Omental fat pad (tissue), 4 donors: ENCODE measurements at places on chromosomes 2 and 18.
A peak's percentile ranks its signal among the peaks of the same experiment; 100 is the strongest.

GRCh38 chr2:112644155-112644932 is 1.4 kb upstream of the SLC20A1 start:
- DNase-seq = no peak

DNA sequence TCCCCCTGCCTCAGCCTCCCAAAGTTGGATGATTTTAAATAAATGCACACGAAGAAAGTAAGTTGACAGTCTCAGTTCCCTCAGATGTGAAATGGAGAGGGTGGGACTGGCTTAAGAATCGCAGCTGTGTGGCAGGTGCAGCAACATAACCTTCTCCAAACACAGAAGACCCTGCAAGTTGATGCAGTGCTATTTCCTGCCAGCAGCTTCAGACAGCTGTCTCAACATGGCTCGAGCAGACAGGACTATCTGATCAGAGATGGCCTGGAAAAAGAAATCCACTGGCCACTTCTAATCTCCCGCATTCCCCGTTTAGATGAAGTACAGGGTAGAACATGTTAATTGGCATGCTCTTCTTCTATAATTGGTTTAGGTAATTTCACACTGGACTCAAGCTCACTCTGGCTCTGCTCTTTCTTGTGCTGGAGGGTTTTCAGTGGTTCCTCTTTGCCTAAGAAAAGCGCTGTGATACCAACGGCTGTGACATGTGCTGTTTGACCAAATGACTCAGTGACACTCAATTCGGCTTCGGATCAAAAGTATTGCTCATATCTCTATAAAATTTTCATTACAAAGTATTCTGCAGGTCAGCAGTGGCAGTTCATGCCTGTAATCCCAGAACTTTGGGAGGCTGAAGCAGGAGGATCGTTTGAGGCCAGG is 40.2 kb downstream of the MYOM1 start:
- no peak for DNase-seq

DNA sequence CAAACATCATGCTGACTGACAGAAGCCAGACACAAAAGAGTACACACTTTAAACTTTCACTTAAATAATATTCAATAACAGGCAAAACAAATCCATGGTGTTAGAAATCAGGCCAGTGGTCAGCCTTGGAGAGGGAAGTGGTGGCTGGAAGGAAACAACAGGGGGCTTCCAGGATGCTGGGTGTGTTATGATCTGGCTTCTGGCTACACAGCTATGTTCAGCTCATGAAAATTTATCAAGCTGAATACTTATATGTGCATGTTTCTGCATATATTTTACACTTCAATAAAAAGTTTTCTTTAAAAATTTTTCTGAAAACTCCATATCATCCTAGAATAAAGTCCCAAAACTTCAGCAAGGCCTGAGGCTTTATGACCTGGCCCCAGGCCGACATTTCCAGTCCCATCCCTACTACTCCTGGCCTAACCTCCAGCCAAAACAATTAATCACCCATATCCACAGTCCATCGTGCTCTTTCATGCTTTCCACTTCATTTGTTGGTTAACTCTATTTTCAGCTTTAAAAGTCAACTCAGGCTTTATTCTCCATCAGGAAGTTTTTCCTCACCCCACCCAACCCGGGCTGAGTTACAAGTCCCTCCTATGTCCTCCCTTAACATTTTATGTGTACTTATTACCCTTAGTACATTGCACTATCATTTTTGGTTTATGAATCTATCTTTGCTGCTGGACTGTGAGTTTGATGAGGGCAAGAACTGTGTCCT is 27.9 kb upstream of the SPTBN1 start:
- no peak for DNase-seq

DNA sequence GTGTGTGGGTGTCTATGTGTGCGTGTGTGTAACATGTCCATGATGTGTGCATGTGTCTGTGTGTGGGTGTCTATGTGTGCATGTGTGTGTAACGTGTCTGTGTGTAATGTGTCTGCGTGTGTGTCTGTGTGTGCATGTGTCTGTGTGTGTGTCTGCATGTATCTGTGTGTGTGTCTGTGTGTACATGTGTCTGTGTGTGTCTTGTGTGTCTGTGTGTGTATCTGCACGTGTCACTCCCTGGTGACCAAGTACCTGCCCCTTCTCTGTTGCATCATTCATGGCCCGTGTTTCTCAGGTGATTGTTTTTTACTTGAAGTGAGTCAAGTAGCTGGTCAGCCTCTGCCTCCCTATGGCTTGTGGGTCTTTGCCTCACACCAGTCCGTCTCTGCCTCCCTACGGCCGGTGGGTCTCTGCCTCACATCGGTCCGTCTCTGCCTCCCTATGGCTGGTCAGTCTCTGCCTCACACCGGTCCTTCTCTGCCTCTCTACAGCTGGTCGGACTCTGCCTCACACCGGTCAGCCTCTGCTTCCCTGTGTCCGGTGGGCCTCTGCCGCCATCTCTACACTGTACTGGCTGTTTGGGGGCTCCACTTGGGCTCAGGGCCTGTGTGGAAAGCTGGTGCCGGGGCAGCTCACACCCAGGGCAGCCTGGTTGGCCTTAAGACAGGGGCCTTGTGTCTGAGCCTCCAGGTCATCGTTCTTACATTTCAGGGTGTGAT is 31.6 kb downstream of the KCNG2 start:
- DNase-seq = no peak

DNA sequence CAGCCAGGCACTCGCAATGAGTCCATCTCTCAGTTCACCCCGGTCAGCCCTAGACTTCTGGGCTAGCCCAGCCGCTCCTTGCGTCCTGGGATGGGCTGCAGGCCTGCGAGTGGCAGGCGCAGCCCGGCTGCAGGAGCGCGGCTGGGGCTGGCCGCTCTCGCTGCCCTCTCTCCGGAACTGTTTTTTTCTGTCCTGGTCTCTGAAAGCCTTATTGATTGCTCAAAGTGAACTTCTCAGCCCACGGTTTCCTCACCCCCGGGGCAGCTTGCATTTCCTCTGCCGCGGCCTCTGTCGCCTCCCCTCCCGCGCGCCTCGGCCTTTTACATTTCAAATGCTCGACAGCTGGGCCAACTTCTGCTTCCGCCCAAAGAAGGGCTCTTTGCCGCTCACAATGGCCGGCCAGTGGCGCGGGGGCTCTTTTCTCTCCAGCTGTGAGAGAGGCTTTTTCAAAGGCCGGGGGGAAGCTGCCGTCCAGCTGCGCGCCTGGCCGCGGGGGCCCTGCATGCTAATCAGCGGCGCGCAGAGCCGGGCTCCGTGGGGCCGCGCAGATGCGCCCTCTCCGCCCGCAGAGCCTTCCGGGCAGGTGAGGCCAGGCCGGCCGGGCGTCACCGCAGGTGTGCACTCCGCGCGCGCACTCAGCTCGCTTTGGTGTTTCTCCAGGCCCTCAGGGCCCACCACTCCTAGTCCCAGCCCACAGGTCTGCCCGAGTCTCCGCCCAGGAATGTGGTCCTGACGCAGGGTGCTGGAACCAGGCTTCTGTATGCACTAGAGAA is 513.8 kb downstream of the RNF144A start:
- no peak for DNase-seq

DNA sequence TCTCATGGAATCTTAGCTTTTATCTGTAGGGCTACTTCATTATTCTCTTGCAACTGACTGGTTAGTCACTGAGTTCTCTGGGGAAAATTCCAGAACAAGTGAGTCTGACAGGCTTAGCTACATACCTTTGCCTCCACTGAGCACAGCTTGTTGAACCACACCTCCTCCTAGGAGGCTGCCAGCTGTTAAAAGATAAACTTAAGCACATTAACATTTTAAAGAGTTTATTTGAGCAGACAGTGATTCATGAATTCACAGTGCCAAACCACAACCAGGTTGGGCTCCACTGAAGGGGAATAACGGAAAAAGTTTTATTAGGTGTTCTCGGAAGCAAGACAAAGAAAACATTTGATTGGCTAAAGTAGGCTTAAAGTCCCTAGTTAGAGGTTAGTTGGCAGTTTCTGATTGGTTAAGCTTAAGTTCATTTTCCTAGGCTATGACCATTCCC is 12.5 kb upstream of the SLC38A11 start:
- DNase-seq = no peak

- DNase-seq = peak; percentile 57
Measured at GRCh38 chr2:227818675-227819397, 5.2 kb downstream of the CCL20 start.

DNA sequence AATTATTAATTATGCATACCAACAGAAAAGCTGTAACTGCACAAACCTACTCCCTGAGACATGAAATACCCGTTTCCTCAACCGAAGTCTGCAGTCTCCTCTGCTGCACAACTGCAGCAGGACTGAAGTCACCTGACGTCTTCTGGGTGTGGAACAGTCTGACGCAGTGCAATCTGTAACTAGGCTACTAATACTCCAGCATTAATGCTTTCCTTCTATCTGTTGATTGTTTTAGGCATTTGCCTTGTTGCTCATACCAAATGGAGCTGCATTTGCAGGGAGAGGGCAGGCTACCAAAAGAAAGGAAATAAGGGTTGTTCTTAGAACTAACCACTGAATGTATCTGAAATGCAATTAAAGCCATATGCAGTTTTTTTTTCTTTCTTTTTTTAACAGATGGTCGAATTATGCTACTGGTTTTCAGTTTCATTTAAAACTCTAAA is 40.1 kb downstream of the RTN4 start:
- no peak for DNase-seq

DNA sequence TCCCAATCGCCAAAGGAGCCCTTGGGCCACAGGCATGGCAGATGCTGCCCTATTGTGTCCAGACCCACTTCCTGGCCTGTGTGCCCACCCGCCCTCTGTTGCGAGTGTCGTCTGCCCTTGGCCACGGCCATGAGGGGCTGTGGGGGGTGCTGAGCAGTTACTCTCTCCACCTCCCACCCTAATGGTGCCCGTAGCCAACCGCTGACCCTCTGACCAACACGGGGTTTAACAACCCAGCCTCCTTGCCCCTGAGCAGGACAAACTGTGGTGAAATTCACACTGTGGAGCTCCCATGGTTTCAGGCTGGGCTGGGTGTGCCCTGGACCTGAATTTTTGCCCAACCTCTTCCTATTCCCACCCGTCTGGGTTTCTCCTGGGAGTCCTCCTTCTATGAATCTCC is 145.7 kb upstream of the HDAC4 start:
- DNase-seq = no peak

GRCh38 chr2:54773838-54774237 is 50.4 kb downstream of the EML6 start:
- DNase-seq = no peak

GRCh38 chr2:170123593-170123992 is 54.4 kb upstream of the MYO3B start:
- no peak for DNase-seq

DNA sequence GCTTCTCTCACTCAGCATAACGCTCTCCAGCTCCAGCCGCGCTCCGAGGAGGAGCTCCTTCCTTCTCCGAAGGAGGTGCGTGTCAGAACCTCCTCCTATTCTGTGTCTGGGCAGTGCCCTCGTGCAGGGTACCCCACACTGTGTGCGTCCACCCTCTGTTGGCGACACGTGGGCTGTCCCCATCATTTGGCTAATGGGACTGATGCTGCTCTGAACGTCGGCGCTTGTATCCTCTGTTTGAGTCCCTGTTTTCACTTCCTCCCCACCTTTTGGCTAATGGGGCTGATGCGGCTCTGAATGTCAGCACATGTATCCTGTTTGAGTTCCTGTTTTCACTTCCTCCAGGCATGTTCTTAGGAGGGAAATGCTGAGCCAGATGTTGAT is 22.2 kb downstream of the KCNG2 start:
- no peak for DNase-seq

GRCh38 chr18:51110073-51110797 is 80.2 kb downstream of the SMAD4 start:
- peak; percentile 50 for DNase-seq

DNA sequence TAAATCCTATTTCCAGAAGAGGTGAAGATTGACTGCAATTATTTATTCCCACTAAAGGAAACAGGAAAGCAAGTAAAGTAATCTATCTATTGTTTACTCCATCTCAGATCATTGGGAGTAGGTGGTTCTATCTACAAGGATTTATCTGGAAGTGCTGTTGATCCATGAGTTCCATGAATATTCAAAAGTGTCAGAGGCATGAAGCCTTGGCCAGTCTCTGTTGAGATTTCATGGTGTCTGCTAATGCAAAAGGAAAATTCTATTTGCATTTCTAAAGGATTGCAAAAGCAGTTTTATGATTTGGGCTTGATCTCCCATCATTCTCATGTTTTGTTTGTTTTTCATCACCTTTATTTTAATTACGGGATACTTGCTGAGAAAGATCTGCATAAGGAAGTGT is 102.4 kb upstream of the ST6GAL2 start:
- no peak for DNase-seq

DNA sequence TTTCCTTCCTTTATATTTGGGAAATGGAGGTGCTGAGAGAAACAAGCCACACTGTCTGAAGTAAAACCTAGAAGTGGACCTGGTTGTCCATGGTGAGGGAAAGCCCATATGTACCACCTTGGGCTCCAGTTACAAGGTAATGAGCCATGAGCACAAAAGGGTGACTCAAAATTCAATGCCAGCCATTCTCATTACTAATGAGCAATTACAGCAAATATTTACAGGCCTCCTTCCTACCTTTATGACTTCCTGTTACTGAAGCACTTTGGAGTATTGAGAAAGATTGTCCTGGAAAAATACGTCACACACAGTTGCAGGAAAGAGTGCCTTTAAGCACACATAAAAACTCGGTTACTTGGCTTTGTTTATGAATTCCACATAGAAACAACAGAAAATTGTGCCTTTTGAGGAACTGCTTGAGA is 9.1 kb downstream of the EPAS1 start:
- no peak for DNase-seq

DNA sequence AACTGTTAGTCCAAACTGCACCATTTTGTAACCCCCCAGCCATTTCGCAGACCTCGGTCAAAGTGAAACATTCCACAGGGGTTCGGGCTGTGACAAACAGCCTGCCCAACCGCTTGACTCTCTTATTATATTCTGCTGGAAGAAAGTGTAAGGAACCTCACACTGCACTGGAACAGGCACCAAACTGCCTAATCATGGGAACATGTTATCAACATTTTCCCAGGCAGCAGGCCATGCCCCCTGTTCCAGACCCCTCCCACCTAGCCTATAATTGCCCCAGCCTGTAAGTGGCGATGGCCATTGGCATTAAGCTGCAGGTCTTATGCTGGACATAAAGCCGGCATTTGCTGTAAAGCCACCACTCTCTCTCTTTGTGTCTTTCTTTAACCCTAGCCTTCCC is 16.9 kb downstream of the LYG2 start:
- DNase-seq = no peak

- DNase-seq = no peak
Measured at GRCh38 chr2:80378-80777, 34.1 kb upstream of the FAM110C start.

GRCh38 chr2:232884001-232884421 is 13.9 kb downstream of the SNORC start:
- DNase-seq = no peak

DNA sequence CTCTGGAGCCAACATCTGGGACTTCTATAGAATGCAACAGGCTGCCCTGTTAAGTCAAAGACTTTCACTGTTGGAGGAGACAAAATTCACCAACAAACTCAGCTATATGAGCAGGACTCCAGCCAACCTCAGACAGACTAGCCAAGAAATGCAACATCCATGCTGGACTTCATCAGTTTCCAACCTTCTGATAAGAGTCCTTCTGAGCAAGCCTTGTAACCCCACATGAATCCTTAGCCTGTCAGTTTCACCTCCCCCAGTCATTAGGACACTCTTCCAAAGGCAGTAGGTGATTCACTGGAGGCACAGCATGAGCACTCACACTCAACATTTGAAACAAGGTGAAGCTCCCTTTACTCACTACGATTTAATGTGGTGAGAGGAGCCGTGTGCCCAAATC is 5.8 kb downstream of the TBC1D8 start:
- no peak for DNase-seq

GRCh38 chr2:18837240-18837639 is 247.9 kb upstream of the NT5C1B start:
- DNase-seq = no peak
